ENCODE measurements at places on chromosomes 16 and 17.

DNA sequence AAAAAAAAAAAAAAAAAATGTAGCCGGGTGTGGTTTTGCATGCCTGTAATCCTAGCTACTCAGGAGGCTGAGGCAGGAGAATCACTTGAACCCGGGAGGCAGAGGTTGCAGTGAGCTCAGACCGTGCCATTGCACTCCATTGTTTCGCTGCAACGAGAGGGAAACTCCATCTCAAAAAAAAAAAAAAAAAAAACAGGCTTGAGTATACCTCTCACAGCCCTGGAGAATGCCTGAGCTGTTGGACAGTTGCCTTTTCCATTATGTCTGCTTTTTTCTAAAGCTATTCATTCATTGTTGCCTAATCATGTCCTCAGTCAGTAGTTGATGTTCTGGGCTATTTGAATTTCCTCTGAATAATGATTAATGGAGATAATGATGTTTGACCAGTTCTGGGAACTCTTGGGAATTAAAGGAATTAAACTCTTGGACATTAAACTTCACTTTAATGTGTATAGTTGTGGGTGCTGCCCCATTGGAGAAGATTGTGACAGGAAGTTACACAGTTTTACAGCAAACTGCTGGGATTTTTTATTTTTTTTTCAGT is 11.8 kb downstream of the HMOX2 start:
- DNase-seq = no peak

GRCh38 chr17:76238847-76239537 is 1.3 kb downstream of the RNF157 start:
- no peak for DNase-seq

DNA sequence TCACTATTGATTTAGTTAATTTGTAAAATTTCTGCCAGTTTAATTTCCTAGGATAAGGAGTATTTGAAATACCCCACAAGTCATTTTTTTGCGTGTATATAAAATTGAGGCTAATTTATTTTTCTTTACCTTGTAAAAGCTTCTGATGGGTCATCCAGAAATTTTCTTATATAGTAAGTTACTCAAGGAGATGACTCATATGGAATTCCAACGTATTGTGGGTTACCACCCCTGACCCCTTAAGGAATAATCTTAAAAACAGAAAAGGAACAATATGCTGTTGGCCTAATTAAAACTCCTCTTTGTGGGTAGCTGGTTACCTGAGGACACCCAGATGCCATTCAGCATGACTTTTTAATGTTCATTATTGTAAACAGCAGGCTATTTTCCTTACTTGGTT is 13.6 kb downstream of the HEATR6 start:
- DNase-seq = no peak

GRCh38 chr17:49227436-49228261 is 2.9 kb downstream of the PHOSPHO1 start:
- peak; percentile 75 for DNase-seq

- DNase-seq = no peak
These were observed 81.2 kb downstream of the USP22 start for GRCh38 chr17:20961586-20961985.

DNA sequence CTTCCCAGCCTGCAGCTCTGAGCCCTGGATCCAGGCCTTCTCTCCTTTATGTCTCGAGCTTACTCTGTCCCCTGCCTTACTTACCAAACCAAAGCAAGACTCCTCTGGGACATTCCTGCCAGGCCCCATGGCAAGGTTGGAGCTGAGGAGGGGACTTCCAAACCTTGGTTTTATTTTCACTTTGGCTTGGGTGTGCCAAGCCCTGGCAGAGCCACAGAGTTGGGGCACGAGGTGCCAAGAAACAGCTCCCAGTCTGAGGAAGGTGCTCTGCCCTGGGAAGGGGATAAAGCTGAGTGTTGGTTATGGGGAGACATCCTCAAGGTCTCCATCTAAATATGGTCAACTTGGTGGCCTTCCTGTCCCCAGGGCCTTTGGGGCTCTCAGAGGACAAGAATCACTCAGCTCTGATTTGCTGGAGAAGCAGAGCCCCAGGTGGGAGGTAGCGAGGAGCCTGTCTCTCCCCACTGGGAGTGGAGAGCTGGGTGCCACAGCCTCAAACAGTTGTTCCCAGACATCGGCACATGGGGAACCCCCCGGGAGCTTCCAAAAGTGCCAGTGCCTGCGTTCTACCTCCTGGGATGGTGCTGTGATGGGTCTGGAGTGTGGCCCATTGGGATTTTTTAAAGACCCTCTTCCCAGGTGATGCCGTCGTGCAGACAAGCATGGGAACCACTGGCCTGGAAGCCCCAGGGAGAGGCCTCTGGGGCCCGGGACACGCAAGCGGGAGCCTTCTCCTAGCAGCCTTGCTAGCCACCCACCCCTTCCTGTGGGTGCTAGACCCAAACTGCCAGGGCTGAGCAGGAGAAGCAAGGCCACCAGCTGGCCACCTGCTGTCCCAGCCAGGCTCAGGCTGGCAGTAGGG is 10.3 kb downstream of the NLRC5 start:
- DNase-seq = no peak

- DNase-seq = no peak
These were observed 91.8 kb downstream of the RGS9 start for GRCh38 chr17:65228734-65229620.

- DNase-seq = no peak
These were observed 140.2 kb upstream of the ADAMTS18 start for GRCh38 chr16:77574867-77575624.

DNA sequence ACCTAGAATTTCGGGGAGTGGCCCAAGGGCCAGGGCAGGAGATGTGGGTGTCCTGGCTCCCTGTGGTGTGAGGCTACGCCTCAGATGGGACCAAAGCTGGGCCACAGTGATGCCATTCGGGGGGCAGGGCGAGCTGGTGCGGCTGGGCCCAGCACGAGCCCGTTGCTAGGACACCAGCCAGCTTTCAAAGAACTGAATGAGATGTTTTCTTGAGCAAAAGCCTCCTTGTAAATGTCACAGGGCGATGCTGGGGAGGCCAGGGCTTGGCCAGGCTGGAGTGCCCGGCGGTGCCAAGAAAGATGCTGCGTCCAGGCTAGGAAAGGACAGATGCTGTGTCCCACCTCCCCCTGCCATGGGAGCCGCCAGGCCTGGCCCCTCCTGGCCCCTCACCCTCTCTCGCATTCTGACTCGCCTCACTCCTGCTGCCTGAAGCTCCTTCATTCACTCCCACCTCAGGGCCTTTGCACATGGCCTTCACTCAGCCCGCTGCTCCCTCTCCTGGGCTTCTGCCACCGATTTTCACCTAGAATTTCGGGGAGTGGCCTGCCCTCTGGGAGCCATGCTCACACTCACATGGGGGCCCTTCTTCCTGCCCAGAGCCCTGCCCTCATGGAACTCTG is 39.1 kb downstream of the CPNE2 start:
- no peak for DNase-seq

DNA sequence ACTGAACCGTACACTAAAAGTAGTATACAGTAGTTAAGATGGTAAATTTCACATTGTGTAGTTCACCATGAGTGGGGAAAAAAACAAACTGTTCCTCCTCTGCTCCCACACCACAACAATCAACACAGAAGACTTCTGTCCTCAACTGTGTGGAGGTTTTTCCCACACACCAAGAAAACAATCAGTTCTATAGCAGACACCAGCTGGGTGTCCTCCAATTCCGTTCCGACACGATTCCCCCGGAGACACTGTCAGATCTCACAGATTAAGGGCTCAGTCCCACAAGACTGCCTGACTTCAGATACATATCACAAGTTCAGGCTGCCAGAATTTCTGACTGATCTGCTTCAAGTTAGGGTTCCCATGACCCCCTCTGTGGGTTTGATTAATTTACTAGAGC is 31.8 kb downstream of the BBS2 start:
- DNase-seq = no peak

DNA sequence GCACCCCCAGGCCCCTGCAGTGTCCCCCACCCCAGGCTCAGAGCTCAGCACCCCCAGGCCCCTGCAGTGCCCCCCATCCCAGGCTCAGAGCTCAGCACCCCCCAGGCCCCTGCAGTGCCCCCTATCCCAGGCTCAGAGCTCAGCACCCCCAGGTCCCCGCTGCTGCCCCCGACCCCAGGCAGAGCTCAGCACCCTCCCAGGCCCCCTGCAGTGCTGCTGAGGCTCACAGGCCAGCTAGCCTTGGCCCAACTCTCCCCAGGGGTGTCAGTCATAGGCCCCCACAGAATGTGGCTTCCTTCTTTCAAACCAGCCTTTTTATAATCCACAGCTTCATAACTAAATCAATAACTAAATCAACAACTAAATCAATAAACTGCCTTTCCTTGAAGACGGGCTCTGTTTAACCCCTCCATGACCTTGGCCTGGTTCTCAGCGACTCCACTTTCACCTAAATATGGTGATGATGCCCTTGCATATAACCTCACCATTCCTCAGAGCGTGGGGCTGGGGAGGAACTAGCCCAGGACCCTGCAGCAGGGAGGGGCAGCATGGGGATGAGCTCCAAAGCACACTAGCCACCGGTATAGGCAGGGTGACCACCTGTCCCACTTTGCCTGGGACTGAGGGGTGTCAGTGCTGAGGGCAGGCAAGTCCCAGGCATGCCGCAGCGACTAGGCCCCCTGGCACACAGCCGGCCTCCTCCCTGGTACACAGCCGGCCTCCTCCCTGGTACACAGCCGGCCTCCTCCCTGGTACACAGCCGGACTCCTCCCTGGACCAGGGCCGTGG is 5.0 kb downstream of the NOTUM start:
- no peak for DNase-seq

DNA sequence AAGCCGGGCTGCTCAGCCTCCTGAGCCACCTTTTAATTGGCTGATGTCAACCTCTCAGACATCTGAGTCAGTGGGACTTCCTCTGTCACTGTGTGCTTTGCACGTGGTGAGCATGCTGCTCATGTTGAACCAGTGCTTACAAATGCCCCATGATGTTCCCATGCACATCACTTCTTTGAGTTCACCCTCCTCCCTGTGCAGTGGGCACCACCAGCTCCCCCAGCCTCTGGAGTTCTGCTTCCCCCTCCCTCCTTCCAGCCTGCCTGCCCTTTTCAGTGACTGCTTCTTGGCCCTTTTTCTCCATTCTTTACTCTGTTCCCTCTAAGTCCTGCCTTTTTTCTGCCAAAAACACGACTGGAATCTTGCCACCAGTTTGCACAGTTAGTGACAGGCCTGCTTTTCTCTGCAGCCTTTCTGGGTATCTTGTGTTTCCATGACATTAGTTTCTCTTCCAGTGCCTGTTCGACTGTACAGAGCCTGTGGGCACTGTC is 41.6 kb downstream of the USP10 start:
- DNase-seq = no peak

GRCh38 chr16:25372716-25373115 is 115.1 kb upstream of the ZKSCAN2 start:
- DNase-seq = no peak

DNA sequence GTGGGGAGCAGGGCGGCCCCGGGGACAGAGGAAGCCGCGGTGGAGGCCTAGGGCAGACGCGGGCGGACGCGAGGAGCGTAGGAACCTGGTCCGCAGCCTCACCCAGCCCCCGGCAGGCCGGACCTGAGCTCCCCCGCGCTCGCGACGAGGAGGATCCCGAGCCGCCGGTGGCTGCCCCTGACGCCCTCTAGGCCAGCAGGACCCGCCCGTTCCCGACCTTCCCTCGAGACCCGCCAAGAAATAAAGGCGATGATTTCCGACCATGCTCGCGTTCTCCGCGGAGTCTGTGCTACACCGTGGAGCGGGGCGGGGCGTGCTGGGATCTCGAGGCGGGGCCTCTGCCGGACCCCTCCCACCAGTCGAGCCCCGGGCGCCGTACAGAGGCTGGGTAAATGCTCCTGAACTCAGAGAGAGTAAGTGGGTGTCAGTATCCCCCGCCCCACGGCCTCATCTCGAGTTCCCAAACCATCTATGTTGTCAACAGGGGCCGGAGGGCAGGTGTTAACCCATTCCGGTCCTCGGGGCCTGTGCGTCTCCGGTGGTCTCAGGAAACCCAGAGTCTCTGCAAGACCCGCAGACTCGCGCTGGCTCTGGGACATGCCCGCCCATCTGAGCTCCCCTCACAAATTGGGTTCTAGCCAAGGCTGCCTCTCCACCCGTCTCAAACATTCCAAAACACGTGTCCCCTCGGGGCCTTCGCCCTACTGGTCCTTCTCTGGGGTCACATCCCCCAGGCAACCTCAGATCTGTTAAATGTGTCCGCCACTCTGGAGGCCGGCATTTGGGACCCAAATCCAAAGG is 13.7 kb downstream of the SYCE1L start:
- peak; percentile 87 for DNase-seq

DNA sequence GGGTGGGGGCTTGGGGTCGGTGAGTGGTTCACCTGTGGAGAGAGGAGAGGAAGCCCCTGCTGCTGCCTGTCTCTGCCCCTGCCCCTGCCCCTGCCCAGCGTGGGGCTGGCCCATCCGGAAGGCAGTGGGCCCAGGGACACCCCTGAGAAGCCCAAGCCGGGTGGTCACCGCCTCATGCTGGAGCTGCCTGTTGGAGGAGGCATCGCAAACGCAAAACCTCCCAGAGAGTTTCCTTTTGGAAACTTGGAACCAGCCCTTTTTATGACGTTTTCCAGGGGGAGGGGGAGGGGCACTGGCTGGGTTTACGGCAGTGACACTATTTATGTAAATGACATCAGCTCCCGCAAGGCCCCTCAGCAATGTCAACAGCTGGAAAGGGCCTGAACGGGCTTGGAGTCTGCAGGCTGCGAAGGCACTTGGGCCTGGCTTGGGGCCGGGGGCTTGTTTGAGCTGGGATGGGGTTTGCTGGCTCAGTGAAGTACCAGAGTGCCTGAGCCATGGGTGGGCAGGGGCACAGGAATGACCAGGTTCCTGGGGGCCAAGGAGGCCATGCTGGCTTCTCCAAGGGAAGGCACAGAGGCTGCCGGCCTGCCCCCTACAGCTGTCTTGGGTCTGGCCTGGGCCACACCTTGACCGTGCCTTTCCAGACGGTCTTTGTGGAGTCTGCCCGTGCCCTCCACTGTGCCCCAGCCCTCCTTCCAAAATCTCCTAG is 219.5 kb downstream of the NTN1 start:
- DNase-seq = peak; percentile 84

GRCh38 chr17:76461765-76462555 is 5.4 kb upstream of the AANAT start:
- DNase-seq = no peak

DNA sequence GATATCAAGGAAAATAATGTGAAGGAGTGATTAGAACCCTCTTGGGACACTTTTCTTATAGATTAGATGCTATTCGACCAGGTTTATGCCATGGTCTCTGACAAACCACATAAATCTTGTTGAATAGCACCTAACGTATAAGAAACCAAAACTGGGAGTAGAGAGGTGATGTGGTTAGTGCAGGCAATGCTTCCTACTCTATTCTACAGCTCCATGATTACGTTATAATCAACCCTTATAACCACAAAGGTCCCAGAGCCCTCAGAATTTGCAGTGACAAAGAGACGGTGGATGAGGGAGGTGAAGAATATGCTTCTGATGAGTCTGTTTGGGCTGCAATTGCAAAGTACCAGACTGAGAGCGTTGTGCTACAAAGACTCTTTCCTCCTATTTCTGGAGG is 78.4 kb downstream of the ARHGAP44 start:
- DNase-seq = no peak

DNA sequence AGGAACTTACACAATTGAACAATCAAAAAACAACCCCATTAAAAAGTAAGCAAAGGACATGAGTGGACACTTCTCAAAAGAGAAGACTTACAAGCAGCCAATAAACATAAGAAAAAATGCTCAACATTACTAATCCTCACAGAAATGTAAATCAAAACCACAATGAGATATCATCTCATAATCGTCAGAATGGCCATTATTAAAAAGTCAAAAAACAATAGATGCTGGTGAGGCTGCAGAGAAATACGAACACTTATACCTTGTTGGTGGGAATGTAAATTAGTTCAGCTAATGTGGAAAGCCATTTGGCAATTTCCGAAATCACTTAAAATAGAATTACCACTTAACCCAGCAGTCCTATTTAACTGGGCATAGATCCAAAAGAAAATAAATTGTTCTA is 301.9 kb upstream of the KCNJ16 start:
- DNase-seq = no peak

GRCh38 chr17:8841844-8842243 is 25.6 kb downstream of the PIK3R6 start:
- no peak for DNase-seq

Measured in pancreas (tissue), 10 donors.